GM04504 (cell line): ENCODE measurements at places on chromosomes 3 and 15.

GRCh38 chr3:45640091-45640507 lies 45.5 kb downstream of the LIMD1 start:
- no peak for DNase-seq

- DNase-seq, result no peak
Observed at GRCh38 chr3:146626403-146627122, 21.4 kb upstream of the PLSCR5 start.

GRCh38 chr15:81183439-81183775 lies 13.3 kb upstream of the IL16 start:
- no peak for DNase-seq

GRCh38 chr15:40927873-40928806 lies 1.0 kb upstream of the DLL4 start:
- DNase-seq, result no peak

GRCh38 chr15:83733206-83733605 lies 79.3 kb downstream of the ADAMTSL3 start:
- no peak for DNase-seq

DNA sequence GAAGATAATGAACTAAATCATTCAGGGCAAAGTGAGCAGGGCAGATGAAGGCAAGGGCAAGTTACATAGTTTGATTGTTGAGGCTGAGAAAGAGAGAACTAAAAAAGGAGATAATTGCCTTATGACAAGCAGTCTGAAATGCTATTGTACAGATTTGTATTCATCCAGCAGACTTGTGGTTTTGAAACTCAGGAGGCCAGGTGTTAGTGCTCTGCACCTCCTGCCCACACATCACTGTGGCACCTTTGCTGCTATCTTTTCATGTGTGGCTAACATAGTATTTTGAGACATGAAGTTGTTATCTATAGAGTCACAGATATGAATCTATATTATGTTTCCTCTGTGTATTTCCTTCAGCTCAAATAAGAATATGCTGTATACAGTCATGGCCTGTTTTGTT lies 24.3 kb upstream of the SUCLG2 start:
- DNase-seq, result no peak
